DMS79 (cell line): ENCODE measurements at places on chromosomes 13 and 19.

- peak; percentile 13 for DNase-seq
Observed at GRCh38 chr13:24085662-24086061, 74.9 kb upstream of the SPATA13 start.

GRCh38 chr19:9941231-9941630, 4.9 kb upstream of the OLFM2 start:
- no peak for DNase-seq

GRCh38 chr19:37893845-37894575, 12.4 kb downstream of the WDR87 start:
- DNase-seq, result no peak

- DNase-seq, result no peak
Observed at GRCh38 chr19:38434549-38435051, 1.1 kb downstream of the RYR1 start.

- DNase-seq, result no peak
Observed at GRCh38 chr13:33817513-33817900, 442 bp upstream of the RFC3 start.

DNA sequence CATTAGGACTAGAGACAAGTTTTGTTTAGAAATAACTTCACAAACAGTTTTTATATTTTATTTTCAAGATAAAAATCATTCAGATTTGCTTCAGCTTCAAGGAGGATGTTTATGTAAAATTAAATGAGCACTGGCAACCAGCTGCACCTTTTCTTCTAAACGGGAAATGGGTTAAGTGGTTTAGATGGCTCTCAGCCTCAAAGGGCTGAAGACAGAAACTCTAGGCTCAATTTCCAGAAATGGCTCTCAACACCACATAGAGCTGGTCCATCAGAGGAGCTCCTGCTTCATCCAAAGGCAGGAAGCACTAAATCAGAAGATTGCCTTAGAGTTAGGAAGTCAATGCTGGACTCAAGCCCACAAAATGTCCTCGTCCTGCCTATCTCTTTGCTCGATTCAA, 74.7 kb downstream of the ZNF429 start:
- no peak for DNase-seq

DNA sequence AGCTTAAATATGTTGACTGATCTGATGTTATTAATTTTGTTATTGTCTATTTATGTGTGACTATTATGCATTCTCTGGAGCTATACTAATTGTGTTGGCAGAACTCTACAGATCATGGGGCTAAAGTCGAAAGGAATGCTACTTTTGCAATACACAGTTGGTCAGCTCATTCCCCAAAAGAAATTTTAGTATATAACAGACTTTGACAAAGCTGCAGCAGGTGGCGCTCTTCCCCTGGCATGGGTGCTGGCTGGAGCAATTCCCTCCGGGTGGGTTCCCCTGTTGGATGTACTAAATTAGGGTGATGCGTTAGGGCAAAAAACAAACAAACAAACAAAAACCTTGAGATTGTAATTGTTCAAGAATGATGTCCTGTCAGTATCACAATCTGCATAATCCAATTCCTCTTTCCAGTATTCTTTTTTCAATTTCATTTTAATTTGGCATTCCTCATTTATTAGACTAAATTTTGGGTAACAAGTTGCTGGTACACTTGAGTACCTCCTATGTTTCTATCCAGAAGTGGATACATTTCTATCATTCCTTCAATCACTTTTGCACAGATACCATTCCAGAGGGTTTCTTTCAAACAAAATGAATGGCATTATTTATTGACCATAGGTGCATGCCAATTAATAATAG, 322.8 kb upstream of the EDNRB start:
- DNase-seq, result no peak

GRCh38 chr13:35055705-35056104, 113.6 kb downstream of the NBEA start:
- no peak for DNase-seq

GRCh38 chr13:32093006-32093405, 61.4 kb downstream of the FRY start:
- no peak for DNase-seq

GRCh38 chr13:91400063-91400399, 1.6 kb downstream of the GPC5 start:
- DNase-seq, result no peak

DNA sequence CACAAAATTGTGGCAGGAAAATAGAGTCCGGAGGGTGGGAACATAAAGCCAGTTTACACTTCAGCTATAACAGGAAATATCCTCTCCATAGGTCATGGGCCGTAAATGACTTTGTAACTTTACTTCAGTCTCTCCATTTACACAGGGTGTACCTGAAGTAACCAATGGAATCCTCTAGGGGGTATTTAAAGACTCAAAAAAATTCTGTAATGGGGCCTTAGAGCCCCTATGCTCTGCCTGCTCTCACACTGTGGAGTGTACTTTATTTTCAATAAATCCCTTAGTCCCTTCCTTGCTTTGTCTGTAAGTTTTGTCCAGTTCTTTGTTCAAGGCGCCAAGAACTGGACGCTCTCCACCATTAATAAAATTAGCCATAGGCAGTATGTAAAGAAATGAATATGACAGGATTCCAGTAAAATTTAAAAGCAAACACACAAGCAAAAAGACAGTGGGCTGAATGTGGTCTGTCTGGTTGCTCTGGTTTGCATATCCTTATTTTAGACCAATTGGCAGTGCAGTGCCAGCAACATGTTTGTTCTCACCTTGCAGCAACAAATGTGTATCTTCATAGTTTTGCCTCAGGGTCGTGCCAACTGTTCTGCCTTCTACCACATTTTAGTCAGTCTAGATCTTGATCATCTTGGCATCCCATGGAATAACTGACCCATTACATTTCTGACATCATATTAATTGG, 801.5 kb upstream of the SPRY2 start:
- DNase-seq, result no peak

- DNase-seq, result no peak
Observed at GRCh38 chr19:47419030-47419783, at the start of gene MEIS3. TSS of gene MEIS3 (minus strand) at chr19:47419527. CDS start at chr19:47419081, 446 bp downstream.

DNA sequence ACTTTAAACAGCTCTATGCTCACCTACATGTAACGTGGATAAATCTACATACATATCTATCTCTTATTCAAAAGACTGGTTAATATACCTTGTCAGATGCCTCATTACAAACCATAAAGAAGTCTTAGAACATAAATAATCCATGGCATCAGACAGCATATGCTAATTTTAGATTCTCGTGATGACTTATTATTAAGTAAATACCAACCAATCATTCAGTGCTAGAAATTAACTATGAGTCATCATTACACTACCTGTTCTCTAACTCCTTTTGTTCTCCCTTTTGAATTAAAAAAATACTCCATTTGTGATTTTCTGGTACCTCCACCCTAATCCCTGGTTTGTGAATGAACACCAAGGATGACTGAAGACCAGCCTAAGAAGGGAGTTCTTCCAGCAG, 754.3 kb upstream of the ARGLU1 start:
- DNase-seq, result no peak

- DNase-seq, result no peak
Observed at GRCh38 chr19:21698215-21698614, 69.2 kb downstream of the ZNF100 start.

DNA sequence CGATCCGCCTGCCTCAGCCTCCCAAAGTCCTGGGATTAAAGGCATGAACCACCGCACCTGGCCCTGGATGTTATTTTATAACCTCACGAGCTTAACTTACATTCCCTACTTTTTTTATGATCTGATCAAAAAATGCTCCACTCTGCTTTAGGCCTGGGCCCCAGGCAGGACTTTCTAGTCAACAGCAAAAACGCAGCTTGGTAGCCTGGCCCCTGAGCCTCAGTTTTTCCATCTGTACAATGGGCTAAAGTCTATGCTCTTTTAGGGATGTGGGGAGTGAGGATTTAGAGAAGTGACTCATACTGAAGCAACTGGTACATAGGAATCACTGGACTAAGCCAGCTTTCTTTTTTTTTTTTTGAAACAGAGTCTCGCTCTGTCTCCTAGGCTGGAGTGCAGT, 11.9 kb upstream of the PIK3R2 start:
- DNase-seq, result no peak

DNA sequence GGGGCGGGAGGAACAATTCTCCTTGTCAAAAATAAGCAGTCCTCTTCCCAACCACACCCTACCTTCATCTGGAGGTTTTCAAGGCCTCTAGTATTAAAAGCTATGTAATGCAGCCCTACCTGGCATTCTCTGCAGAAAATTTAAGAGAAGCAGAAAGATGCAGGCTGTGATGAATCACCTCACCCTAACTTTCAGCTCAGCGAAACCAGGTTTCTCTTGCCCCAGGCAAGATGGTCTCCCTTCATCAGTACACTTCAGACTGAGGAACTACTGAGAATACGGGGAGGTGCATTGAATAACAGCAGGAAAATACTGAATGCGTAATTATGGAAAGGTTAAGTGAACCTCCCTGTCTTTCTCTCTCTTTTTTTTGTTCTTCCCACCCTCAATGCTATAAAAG, 437.6 kb upstream of the KLF12 start:
- DNase-seq, result no peak

- no peak for DNase-seq
Observed at GRCh38 chr13:97360610-97361009, 73.4 kb upstream of the RAP2A start.
